ENCODE measurements at places on chromosomes 2 and 18.

GRCh38 chr2:79831961-79832360 lies 319.1 kb downstream of the CTNNA2 start:
- DNase-seq, result no peak

- no peak for DNase-seq
These were observed 54.4 kb upstream of the TANC1 start for GRCh38 chr2:158914066-158914465.

- DNase-seq, result no peak
These were observed 12.8 kb upstream of the SCN9A start for GRCh38 chr2:166388481-166389070.

- DNase-seq, result no peak
These were observed 213.3 kb downstream of the LRRTM1 start for GRCh38 chr2:80091237-80091636.

GRCh38 chr18:24009651-24010333 lies 4.8 kb upstream of the TTC39C start:
- DNase-seq, result no peak

DNA sequence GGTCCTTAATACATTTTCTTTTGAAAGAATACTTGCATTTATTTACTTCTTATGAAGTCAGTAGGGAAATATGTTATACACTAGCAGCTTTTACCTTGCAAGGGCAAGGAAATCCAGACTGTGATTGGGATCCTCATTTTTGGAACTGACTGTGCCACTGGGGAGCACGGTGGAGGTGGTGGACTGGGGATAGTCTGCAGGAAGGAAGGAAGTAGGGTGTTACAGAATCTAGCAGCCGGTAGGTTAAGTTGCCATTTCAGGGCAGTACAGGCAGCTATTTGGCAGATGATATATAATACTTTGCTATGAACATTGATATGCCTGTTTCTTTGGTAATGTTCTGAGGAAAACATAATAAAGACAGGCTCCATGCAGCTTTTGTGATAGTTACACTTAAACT lies 238.3 kb downstream of the PHLPP1 start:
- DNase-seq, result no peak

GRCh38 chr2:146721486-146721885 lies 1123.3 kb upstream of the ACVR2A start:
- no peak for DNase-seq

- no peak for DNase-seq
These were observed 29.4 kb downstream of the KANSL3 start for GRCh38 chr2:96608469-96609455.

- peak; percentile 20 for DNase-seq
These were observed 27.3 kb downstream of the GRB14 start for GRCh38 chr2:164593959-164594358.

DNA sequence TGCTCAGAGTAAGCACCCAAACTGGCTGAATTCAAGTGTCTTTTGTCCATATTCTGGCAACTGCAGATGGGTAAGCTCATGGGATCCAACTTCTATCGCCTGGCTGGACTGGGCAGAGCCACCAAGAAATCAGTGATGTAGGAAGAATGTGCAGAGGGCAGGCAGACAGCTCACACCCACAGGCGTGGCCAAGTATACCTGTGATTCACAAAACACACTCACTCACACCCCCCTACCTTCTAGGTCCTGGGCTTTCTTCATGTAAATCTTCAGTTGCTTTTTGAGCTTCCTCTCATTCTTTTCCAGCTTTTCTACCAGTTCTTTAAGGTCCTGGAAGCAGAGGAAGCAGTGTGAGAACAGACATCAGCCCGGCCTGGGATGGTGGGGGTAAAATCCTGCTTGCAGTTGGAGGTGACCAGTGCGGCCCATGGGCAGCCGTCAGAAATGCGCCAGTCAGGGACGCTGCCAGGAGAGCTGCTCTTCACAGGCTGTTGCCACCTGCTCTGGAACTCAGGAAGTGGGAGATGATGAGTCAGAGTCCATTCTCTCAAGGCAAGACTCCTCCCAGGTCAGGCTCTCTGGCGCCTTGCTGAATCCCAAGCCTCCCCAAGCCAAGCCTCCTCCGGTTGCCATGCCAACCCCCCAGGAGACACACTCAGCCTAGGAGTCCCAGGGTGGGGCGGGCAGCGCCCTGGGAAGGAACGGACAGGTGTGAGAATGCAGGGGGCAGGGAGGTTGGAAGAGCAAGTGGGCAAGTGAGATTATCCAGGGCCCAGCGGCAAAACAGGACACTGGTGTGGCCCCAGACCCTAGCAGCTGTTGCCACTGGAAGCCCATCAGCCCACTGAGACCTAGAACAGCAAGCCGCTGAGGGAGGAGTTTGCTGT lies 36.2 kb upstream of the ACAA2 start:
- DNase-seq, result peak; percentile 78

GRCh38 chr18:35469725-35470124 lies 28.0 kb downstream of the INO80C start:
- no peak for DNase-seq

GRCh38 chr2:109692013-109692743 lies 78.0 kb downstream of the SOWAHC start:
- no peak for DNase-seq

GRCh38 chr2:11642972-11643371 lies 27.0 kb downstream of the NTSR2 start:
- DNase-seq, result no peak

DNA sequence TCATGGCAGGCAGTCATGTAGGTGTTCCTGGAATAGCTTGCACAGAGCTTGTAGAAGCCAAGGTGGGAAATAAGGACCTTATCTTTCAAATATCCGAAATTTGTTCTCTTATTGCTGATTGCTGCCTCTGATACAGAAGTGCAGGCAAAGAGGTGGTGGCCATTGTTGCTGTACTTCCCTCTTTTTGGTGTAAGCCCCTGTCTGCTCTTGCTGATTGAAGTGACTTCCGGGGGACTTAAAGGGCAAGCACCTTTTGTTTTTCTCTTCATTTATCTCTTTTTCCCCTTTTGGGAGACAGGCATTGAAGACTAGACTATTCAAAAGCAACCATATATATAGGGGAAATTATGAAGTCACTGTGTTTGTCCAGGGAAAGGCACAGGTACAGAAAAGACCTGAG lies 131.6 kb upstream of the OTX1 start:
- DNase-seq, result no peak

DNA sequence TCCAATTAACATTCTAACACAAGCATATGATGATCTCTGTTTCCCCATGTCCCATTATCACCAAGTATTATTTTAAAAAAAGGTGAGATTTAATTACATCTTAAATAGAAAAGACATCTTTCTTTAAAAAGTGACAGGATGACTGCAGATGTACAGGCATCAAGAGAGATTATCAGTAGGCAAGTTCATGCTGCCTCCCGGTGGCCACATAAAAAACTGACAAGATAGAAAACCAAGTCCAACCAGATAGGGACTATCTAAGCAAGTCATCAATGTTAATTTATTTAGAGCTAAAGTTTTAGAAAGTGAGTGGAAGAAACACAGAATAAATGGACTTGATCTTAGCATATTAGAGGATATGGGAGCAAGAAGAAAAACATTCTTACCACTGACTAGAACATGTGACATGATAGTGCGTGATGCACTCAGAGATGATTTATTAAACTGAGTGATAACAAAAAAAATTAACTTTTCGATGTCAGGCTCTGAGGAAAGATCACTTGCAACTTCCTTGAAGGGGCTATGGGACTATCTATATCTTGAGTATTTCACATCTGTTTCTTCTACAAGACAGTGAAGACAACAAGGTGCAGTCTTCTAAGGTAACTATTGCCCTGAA lies 5.4 kb upstream of the TDRD15 start:
- peak; percentile 2 for DNase-seq

DNA sequence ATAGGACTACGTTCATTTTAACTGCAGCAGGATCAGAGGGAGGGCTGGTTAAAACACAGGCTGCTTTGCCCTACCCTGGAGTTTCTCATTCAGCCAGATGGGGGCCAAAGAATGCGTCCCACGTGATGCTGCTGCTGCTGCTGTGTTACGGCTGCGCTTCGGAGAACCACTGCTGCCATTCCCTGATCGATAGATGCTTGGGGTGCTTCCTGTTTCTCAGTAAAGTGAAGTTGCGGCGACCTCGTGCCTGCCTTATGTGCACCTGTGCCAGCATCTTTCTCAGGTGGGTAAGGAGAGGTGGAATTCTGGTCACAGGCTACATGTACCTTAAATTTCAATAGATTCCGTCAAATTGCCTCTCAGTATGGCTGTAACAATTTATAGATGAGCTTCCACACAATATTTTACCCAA lies 24.7 kb upstream of the TOGARAM2 start:
- peak; percentile 44 for DNase-seq

- no peak for DNase-seq
These were observed 18.7 kb downstream of the ARHGAP28 start for GRCh38 chr18:6748241-6748640.

GRCh38 chr2:152413228-152414030 lies 78.5 kb downstream of the FMNL2 start:
- peak; percentile 25 for DNase-seq

- DNase-seq, result peak; percentile 83
These were observed 594.8 kb upstream of the ZEB2 start for GRCh38 chr2:145114726-145115125.

- DNase-seq, result no peak
These were observed 7.3 kb downstream of the PTH2R start for GRCh38 chr2:208413931-208414330.

- DNase-seq, result no peak
These were observed 119.2 kb downstream of the MYCN start for GRCh38 chr2:16059393-16060016.

Data from fibroblast of the aortic adventitia (primary cell).